ENCODE measurements at places on chromosomes 5 and 9.

DNA sequence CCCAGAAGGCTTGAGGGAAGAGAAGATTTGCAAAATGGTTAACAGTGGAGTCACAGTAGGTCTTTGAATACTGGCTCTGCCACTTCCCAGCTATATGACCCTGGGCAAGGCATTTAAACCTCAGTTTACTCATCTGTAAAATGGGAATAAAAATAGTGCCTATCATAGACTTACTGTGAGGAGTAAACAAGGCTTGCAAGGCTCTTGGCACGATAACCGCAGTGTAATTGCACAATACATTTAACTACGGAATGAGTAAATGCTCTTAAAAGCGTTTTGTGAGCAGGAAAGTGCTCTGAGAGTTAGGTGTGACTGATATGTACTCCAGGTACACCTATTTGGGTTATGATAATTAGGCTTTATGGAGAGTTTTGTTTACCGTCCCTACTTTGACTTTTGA is 8.4 kb downstream of the SLC36A3 start:
- DNase-seq: no peak

- peak; percentile 4 for DNase-seq
Observed at GRCh38 chr5:63125862-63126261, 547.2 kb downstream of the LRRC70 start.

DNA sequence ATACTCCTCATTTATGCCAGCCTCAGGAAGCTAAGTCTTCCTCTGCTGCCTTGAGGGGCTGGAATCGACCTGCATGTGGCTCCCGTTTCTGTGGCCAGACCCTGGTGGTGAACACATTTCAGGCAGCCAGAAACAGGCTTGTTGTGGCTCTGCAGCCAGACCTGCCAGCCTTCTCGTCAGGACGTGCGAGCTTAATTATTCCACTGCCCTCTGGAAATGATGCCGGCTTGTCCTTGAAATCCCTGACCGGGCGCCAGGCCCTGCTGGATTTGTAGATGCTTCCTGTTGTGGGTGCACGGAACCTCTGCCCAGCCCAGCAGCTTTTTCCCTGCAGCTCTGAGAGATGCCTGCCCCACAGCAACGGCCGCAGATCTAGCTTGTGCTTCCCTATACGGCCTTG is 41.6 kb downstream of the PDZD2 start:
- no peak for DNase-seq

- no peak for DNase-seq
Observed at GRCh38 chr5:131163276-131164119, 1.6 kb downstream of the HINT1 start.

DNA sequence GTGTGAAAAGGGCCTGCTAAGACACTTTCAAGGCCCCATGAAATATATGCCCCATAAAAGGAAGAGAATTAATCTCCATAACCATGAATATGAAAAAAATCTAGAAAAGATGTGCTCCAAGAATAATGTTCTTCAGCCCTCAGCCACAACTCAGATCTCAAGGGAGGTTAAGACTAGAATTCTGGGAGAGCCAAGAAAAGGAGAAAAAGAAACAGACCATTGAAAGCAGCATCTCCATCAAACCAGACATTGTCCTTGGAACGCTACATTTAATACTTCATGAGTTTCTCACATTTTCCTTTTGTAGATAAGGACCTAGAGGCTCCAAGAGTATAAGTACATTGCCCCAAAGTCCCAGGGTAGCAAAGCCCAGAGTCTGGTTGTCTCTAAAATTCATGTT is 270.6 kb downstream of the DENND1A start:
- no peak for DNase-seq

DNA sequence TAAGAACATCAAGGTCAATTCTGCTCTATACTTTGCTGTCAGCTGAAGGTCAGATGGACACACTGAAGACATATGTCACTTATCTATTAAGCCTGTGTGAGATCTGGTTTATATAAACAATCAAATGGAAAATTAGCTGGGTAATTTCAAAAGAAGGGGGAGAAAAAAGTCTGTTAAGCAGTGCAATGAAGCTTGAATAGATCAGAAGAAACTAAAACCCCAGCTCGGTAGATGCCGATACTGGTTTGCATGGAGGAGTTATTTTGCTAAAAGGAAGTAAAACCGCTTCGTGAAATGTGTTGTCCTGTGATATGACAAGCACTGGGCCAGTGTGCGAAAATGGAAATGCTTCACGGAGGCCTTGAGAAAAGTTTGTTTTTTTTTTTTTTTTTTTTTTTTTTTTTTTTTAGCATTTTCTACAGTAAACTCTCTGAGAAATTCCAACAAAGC is 148.8 kb downstream of the MEF2C start:
- DNase-seq: no peak

DNA sequence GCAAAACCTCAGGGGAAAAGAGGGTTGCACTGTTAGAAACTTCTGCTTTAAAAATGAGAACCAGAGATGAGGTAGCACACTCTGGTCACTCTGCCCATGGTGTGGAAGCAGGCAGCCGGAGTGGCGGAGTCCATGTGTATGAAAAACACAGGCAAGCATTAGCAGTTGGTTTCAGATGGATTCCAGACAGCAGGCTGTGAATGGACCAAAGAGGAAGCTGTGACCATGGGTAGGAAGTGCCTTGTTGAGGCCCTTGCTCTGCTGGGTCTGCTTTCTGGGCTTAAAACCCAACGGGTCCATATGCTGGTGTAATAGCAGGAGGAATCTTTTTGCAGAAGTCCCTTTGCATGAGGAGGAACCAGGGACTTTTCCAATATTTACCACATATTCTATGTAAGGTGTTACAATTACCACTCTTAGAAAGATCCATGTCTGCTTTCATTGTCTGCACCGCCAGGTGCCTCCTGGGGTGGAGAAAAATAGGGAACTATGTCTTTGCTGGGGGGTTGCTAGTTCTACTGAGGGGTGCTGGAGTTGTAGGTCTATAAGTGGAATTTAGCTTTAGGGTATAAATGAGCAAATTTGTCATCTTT is 77.0 kb downstream of the ANKRD55 start:
- no peak for DNase-seq

- peak; percentile 27 for DNase-seq
Observed at GRCh38 chr5:67211926-67212325, 15.3 kb upstream of the CD180 start.

- peak; percentile 84 for DNase-seq
Observed at GRCh38 chr9:107269681-107270080, 13.4 kb upstream of the RAD23B start.

GRCh38 chr9:132647355-132647754 is 22.4 kb downstream of the DDX31 start:
- DNase-seq: peak; percentile 94

All from fibroblast of gingiva (primary cell).